SJSA1 (cell line): ENCODE measurements at places on chromosomes 6 and 20.

- no peak for DNase-seq
Observed at GRCh38 chr20:60482221-60483008, 524.2 kb downstream of the CDH26 start.

- DNase-seq, result no peak
Observed at GRCh38 chr6:163354085-163354484, 60.4 kb upstream of the QKI start.

DNA sequence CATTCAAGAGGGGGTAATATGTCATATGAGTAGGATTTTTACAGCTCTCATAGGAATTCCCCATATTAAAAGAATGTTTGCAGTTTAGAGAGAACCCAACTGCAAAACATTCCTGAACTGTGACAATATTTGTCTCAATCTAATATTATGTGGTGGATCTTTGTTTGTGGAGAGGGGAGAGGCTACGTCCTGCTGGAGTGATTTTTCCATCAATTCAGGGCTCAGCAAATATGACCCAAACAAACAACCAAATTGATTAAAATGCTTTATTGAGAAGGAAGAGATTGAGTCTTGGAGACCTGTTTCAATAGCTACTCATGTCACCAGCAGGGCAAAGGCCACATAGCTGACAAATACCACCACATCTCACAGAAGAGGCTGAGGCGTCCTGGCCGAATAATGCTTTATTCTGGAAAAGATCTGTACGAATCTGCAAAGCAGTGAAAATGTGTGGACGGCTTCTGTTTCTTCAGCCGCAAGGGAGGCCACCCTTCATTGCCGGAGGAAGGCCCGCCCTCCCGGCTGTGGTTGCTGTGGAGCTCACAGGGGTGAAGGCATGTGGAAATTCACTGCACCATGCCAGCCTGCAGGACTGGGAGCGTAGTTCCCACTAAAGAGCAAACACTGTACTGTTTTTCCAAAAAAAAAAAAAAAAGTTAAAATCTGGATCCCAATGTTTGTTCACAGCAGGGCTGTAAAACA, 89.7 kb upstream of the QKI start:
- peak; percentile 60 for DNase-seq

DNA sequence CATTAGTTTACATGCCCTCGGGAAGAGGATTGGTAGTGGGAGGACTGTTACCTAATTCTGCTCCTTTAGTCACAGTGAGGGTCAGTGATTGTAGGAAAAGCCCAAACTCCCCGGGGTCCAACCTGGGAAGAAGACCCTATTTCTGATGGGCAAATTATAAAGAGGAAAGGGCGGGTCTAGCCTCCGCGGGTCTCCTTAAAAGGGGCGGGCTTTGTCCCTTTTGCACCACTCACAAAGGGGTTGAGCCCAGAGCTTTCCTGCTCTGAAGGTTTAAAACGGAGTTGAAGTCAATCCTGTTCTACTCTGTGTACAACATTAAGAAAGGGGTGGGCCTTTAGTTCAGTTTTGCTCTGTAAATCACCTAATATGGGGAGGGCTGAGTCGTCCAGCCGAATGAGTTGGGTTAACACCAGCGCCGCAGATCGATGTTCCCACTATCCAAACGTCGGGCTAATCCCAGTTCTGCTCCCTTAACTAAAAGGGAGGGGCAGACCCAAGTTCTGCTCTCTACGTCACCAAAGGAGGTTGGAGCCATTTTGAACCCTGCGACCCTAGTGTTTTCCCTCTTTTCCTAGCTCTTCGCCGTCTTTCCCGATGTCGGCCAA, 920 bp upstream of the RNF5 start:
- DNase-seq, result peak; percentile 51

DNA sequence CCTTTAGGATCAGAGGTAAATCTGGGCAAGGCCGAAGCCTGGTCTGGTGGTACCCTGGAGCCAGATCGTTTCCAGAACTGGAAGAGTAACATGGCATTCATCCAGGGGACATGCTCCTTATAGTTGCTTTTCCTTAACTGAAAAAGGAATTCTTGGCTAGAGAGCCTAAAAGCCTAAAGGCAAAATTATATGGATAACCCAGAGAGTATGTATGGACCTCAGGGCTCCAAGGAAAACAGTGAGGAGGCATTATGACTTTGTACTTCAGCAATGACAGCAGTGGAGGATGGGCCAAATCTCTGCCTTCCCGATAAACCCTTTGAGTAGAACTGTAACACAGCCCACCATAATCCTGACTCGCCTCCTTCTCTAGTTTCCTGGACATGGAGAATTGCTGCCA, 29.3 kb downstream of the ARHGAP18 start:
- no peak for DNase-seq

- no peak for DNase-seq
Observed at GRCh38 chr6:143961066-143961465, 47.0 kb downstream of the PLAGL1 start.

- DNase-seq, result no peak
Observed at GRCh38 chr6:111583986-111584385, 21.7 kb downstream of the TRAF3IP2 start.

GRCh38 chr6:17552861-17553260, 47.2 kb upstream of the FAM8A1 start:
- no peak for DNase-seq

DNA sequence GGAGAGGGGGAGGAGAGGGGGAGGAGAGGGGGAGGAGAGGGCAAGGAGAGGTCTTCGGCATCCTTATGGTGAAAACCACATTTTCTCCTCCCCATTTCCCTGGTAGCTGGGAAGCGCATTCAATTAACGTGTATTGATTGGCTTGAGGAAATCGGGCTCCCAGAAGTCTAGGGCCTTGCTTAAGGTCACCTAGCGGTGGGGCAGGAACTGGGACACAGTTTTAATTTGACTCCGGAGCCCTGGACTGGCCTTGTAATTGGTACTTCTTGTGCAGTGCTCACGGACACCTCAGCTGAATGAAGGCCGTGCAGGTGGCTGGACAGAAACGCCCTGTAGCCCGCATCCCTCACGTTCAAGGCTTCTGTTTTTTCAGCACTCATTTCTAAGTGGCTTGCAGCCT, 42.8 kb downstream of the CTCFL start:
- no peak for DNase-seq

DNA sequence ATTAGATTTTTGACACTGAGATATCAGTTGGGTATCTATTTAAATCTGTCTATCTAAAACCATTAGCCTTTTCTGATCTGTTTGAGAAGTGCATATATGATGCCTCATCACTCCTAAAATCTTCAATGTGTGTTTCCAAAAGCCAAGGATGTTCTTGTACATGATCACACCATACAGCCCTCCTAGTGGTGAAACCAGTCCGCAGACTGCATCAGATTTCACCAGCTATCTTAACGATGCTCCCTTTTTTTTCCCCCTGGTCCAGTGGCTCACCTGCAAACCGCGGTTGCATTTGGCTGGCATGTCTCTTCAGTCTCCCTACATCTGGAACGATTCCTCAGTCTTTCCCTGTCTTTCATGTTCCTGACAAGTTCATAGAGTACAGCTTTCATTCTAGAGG, 4.0 kb downstream of the KIZ start:
- no peak for DNase-seq
